ENCODE measurements at places on chromosomes 13 and 19. TPM values are rescaled to one million over a fixed set of nuclear protein-coding genes. Genes with fewer than 3 reads are reported as not detected.

GRCh38 chr13:95146486-95146885 is 154.8 kb downstream of the ABCC4 start:
- peaks cover 31% of the 10 kb centered on the region for H3K36me3 ChIP-seq
- H3K27ac ChIP-seq, result no peak overlapping the region
- H3K27me3 ChIP-seq, result no peaks in the 10 kb centered on the region
- H3K4me1 ChIP-seq, result peaks cover 12% of the 10 kb centered on the region
- DNase-seq, result no peak
- no peak overlapping the region for H3K4me3 ChIP-seq

GRCh38 chr13:27476943-27477703 is 26.8 kb upstream of the MTIF3 start:
- no peaks in the 10 kb centered on the region for H3K27me3 ChIP-seq
- H3K4me3 ChIP-seq, result no peak overlapping the region
- H3K36me3 ChIP-seq, result no peaks in the 10 kb centered on the region

Gene OR10H1
- not detected for total RNA-seq

Gene SIGLEC10
- not detected for total RNA-seq

DNA sequence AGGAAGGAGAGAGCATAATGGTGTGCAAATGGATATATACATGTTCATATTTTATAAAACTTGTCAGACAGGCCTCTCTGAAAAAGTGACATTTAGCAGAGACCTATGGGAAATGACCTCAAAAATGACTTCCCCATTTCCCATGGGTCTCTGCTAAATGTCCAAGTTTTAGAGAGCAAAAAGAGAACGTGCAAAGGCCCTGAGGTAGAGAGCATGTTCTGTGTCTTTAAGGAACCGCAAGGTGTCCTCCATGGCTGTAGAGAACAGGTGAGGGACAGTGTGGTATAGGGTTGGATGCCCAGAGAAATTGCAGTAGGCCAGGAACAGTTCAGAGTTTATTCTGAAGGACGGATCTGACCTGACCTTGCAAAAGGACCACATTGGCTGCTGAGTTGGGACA is 113.2 kb upstream of the RNF113B start:
- DNase-seq, result no peak
- H3K27ac ChIP-seq, result no peak overlapping the region
- H3K4me1 ChIP-seq, result no peaks in the 10 kb centered on the region
- no peaks in the 10 kb centered on the region for H3K27me3 ChIP-seq

Gene IGFLR1
- 51.0 TPM for total RNA-seq

DNA sequence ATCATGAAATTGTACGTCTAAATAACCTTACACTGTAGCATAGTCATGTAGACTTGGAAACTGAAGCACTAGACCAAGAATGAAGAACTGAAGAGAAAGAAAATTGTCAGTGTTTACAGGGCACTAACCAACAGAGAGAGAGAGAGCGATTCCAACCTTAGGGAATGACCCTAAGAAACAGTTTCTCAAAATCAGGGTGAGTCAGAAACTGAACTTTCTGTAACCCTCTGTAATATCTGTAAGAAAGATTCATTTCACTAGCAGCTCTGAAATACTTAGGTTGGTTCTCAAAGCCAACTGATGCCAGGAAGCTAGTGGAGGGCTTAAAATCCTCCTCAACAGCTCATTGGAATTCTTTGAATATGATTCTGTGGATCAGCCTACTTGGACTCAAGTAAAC is 936.9 kb downstream of the EFNB2 start:
- H3K27ac ChIP-seq, result no peak overlapping the region
- no peaks in the 10 kb centered on the region for H3K36me3 ChIP-seq
- no peaks in the 10 kb centered on the region for H3K4me1 ChIP-seq

GRCh38 chr19:16889366-16889882 is 625 bp downstream of the F2RL3 start:
- no peaks in the 10 kb centered on the region for H3K36me3 ChIP-seq
- peaks cover 17% of the 10 kb centered on the region for H3K27me3 ChIP-seq
- H3K4me3 ChIP-seq, result no peak overlapping the region
- H3K27ac ChIP-seq, result no peak overlapping the region

Gene ATXN8OS
- not detected for total RNA-seq

- H3K4me3 ChIP-seq, result no peak overlapping the region
- H3K27me3 ChIP-seq, result peaks cover 32% of the 10 kb centered on the region
- H3K27ac ChIP-seq, result no peak overlapping the region
- H3K4me1 ChIP-seq, result peaks cover 7% of the 10 kb centered on the region
These were observed 1.5 kb upstream of the TRPC4 start for GRCh38 chr13:37870895-37871550.

DNA sequence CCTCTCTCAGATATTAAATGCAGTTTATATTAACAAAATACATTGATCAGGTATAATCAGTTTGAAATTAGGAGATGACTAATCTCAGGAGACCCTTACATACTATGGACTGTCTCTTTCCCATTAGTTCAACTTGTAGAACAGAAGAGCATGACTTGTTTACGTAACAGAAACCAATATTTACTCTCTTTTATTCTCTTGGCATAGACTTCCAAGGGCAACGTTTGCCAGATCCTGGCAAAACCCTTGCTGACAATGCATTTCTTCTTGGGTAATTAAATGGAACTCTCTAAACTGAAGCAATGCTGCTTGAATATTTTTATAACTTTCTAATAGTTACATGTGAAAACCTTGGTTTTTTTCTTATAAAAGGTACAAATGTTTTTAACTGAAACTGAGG is 68.3 kb upstream of the MYO16 start:
- no peaks in the 10 kb centered on the region for H3K36me3 ChIP-seq
- H3K27me3 ChIP-seq, result no peaks in the 10 kb centered on the region
- DNase-seq, result no peak
- H3K4me1 ChIP-seq, result no peaks in the 10 kb centered on the region

- H3K4me1 ChIP-seq, result no peaks in the 10 kb centered on the region
- H3K4me3 ChIP-seq, result no peak overlapping the region
- H3K27me3 ChIP-seq, result no peaks in the 10 kb centered on the region
- H3K36me3 ChIP-seq, result peaks cover 12% of the 10 kb centered on the region
- no peak for DNase-seq
- no peak overlapping the region for H3K27ac ChIP-seq
These were observed 67.7 kb upstream of the USP29 start for GRCh38 chr19:57052081-57052480.

DNA sequence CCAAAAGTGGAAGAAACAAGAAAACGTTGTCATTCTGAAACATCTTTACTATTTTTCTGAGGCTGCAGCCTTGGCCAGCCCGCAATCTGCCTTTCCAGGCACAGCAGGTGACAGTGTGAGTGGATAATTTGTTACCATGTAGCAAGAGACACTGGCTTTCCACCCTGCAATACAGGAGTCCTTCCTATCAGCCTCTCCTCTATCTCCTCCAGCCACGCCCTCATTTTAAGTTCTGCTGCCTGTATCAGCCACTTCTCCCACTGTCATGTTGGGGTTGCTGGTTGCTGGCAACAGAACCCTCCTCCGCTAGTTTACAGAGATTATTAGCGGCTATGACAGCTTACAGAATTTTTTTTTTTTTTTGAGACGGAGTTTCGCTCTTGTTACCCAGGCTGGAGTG is 7.7 kb upstream of the LGALS7 start:
- no peak overlapping the region for H3K27ac ChIP-seq
- no peak for DNase-seq
- H3K27me3 ChIP-seq, result no peaks in the 10 kb centered on the region
- no peaks in the 10 kb centered on the region for H3K4me1 ChIP-seq
- no peak overlapping the region for H3K4me3 ChIP-seq

DNA sequence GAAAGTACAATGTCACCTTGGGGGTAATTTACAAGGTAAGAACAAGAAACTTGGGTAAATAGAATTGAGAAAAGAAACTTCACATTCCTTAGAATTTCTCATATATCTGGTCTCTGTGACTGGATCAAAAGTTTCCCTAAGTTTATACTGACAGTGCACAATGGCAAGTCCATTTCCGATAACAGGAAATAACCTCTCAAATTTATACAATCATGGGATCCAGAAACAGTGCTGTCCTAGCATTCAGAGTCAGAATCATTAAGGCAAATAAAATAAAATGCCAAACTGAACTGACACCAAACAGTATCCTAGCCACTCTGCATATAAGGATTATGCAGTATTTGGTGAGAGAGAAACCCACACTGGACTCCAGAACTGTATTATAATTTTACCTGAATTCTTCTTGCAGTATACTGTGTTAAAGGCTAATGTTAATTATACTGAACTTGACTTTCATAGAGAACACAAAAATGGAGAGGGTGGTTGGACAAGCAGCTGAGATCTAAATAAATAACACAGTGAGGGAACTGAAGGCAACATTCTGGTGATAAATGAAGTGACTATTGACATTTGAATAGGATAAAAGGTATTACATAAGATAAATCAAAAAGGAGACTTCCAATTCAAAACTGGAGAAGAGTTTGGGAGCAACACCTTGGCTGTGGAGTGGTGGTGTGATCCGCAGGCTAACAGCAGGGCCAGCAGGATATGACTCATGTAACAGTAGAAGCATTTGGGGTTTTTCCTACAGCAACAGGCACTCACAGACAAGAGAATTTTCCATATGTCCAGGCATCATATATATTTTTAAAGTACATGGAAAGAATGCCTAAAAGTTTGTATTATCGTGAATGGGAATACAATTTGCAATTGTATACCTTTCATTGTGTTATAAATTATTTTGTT is 932.5 kb upstream of the MIR17HG start:
- no peak for DNase-seq
- H3K27me3 ChIP-seq, result no peaks in the 10 kb centered on the region
- no peak overlapping the region for H3K27ac ChIP-seq
- no peaks in the 10 kb centered on the region for H3K4me1 ChIP-seq

- no peaks in the 10 kb centered on the region for H3K4me1 ChIP-seq
- no peak overlapping the region for H3K27ac ChIP-seq
- H3K36me3 ChIP-seq, result no peaks in the 10 kb centered on the region
- DNase-seq, result no peak
These were observed 44.4 kb upstream of the NPAS1 start for GRCh38 chr19:46975011-46975924.

GRCh38 chr13:33188093-33188882 is 97.3 kb downstream of the STARD13 start:
- DNase-seq, result no peak
- peaks cover 12% of the 10 kb centered on the region for H3K27me3 ChIP-seq
- H3K4me1 ChIP-seq, result peaks cover 5% of the 10 kb centered on the region

DNA sequence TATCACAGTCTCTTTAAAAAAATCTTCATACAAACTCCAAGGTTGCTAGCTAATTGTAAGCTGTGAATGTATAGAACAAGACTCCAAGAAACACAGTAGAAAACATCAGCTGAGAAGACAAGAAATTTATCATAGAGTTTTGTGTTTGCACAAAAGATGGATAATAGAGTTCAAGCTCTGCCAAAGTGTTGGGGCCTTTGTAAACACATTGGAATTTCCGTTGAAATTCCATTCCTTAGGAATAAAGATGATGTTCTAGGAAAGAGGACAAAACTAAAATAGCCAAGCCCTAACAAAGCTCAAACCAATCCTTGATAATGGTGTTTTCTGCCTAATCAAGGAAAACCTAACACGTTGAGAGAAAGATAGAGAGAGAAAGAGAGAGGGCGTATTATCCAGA is 20.6 kb downstream of the LRRC63 start:
- H3K27ac ChIP-seq, result no peak overlapping the region
- peaks cover 16% of the 10 kb centered on the region for H3K36me3 ChIP-seq
- DNase-seq, result no peak

DNA sequence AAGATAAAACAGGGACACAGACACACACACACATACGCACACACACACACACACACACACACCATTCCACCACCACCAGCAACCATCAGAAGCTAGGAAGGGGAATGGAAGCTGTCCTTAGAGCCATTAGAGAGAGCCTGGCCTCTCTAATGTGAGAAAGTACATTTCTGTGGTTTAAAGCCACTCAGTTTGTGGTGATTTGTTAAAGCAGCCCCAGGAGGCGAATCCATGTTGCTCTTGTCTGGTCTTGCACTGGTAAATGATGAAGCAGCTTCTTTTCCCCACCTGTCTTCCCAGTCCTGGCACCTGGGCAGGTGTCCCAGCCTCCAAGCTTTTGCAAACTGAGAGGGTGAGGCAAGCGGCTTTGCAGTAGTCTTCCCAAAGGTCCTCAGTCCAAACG is 118.9 kb upstream of the KL start:
- H3K4me3 ChIP-seq, result no peak overlapping the region
- no peaks in the 10 kb centered on the region for H3K36me3 ChIP-seq
- no peaks in the 10 kb centered on the region for H3K27me3 ChIP-seq
- no peak overlapping the region for H3K27ac ChIP-seq

Gene PRODH2
- total RNA-seq, result not detected

Gene MYPOP
- 4.8 TPM for total RNA-seq

Gene SHANK1
- total RNA-seq, result not detected

DNA sequence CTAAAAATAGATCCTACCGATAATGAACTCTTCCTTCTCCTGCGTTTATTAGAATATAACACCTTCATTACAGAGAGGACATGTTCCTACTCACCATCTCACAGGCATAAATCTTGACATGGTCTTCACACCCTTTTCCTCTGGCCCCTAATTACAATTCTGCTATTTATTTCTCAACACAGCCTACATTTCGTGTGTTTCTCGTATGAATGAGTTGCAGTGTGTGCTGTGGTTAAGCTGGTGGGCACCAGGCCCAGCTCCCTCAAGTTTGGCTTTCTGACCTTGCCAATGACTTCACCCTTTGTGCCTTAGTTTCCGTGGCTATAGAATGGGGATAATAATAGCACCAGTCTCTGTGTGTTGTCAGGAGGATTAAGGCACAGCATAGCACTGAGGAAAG is 12.3 kb upstream of the KATNAL1 start:
- H3K27ac ChIP-seq, result no peak overlapping the region
- no peaks in the 10 kb centered on the region for H3K4me1 ChIP-seq
- H3K27me3 ChIP-seq, result no peaks in the 10 kb centered on the region

- H3K36me3 ChIP-seq, result no peaks in the 10 kb centered on the region
- no peak overlapping the region for H3K27ac ChIP-seq
These were observed 159.0 kb upstream of the FNDC3A start for GRCh38 chr13:48816700-48817099.

DNA sequence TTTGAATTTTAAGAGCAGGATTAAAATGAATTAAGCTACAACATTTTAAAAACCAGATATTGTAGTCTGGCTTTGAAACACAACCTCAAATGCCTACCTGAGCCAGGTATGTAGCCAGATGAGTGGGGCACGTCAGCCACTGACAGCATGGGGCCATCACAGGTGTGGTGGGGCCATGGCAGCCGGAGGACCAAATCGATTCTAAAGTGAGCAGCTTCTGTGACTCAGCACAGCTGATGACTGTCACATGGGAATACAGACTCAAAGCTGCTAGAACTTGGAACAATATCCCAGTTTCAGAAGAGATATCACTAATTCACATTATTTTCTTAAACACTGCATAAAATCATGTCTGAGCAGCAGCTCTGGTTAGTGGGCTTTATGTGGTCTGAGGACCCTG is 52.8 kb downstream of the SERP2 start:
- H3K27me3 ChIP-seq, result peaks cover 15% of the 10 kb centered on the region
- DNase-seq, result no peak
- H3K4me1 ChIP-seq, result no peaks in the 10 kb centered on the region
- no peaks in the 10 kb centered on the region for H3K36me3 ChIP-seq
- H3K4me3 ChIP-seq, result no peak overlapping the region
- no peak overlapping the region for H3K27ac ChIP-seq

DNA sequence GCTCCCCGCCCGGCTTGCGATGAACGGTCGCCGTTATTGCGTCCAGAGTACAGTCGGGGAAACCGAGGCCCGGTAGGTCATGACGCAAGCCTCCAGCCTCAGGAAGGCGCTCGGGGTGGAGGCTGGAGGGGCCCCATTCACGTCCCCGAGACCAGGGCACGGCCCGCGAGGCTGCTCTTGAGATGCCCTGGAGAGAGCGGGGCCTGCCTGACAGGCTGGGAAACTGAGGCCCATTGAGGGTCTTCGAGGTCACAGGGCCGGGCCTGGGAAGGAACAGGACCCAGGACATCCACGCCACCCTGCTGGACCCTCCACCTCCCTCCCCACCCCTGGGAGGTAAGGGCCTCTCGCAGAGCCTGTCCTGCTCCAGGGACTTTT is 367 bp downstream of the NDUFS7 start:
- peaks cover 8% of the 10 kb centered on the region for H3K36me3 ChIP-seq
- H3K4me1 ChIP-seq, result peaks cover 26% of the 10 kb centered on the region
- H3K27ac ChIP-seq, result peak overlapping the region; percentile 73
- no peak for DNase-seq
- H3K4me3 ChIP-seq, result peak overlapping the region; percentile 84
